Fibroblast of lung (primary cell): ENCODE measurements at places on chromosomes 6 and 20.
A peak's percentile ranks its signal among the peaks of the same experiment; 100 is the strongest.

- peak; percentile 30 for DNase-seq
- H3K4me1 ChIP-seq: peaks cover 5% of the 10 kb centered on the region
- H3K4me3 ChIP-seq: no peak overlapping the region
- H3K27me3 ChIP-seq: no peaks in the 10 kb centered on the region
Measured at GRCh38 chr20:45052698-45053429, 48.1 kb downstream of the KCNS1 start.

DNA sequence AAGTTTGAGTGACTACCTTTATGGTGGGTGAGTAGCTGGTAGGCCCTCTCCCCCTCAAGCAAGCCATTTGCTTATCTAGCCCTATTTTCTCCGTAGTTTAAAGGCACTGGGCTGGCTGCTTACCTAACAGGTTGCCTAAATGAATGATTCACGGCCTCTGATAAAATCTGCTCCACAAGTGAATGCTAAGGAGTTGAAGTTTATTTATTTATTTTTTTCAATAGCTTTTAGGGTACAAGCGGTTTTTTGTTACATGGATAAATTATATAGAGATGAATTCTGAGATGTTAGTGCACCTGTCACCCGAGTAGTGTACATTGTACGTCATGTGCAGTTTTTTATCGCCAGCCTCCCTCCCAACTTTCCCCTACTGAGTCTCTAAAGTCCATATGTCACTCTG is 8.3 kb upstream of the CDH26 start:
- no peaks in the 10 kb centered on the region for H3K36me3 ChIP-seq
- H3K27ac ChIP-seq: no peak overlapping the region
- H3K27me3 ChIP-seq: no peaks in the 10 kb centered on the region
- no peaks in the 10 kb centered on the region for H3K4me1 ChIP-seq
- DNase-seq: no peak
- H3K4me3 ChIP-seq: no peak overlapping the region

GRCh38 chr20:60372822-60373221 is 414.6 kb downstream of the CDH26 start:
- H3K36me3 ChIP-seq: no peaks in the 10 kb centered on the region
- H3K27ac ChIP-seq: no peak overlapping the region
- H3K4me1 ChIP-seq: no peaks in the 10 kb centered on the region
- no peaks in the 10 kb centered on the region for H3K27me3 ChIP-seq

DNA sequence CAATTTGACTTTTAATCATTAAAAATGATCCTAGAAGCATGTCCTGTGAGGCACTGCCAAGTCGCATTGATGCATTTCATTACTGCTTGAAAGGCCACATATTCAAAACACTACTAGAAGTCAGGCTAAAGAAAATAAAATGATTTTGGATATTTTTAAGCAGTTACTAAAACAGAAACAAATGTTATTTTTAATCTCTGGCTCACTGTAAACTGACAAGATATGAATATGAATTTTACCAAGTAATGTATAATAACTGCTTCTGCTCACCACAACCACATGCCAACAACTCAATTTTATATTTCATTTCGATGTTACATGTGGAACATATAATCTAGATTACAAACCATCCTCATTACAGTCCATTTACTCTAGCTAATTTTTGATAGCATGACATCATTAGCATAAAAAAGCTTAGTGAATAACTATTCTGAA is 90.6 kb downstream of the ATXN1 start:
- H3K4me3 ChIP-seq: no peak overlapping the region
- no peak overlapping the region for H3K27ac ChIP-seq
- H3K4me1 ChIP-seq: peaks cover 15% of the 10 kb centered on the region
- DNase-seq: no peak
- H3K36me3 ChIP-seq: no peaks in the 10 kb centered on the region

DNA sequence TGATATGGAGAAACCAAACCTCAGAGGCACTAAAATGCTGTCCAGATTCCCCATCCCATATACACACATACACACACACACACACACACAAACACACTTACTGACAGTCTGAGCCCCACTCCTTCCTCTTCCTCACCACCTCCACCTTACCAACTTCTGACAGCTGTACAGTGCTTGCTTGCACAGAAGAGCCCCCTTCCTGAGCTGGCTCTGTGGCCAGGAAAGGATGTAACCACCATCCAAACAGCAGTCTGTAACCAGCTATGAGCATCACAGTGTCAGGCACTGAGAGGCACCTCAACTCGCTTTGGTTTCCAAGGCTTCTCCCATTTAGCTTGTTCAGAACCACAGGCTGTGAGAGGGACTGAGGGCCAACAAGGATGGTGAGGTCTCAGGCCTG is 5.9 kb upstream of the C6orf136 start:
- no peak for DNase-seq
- H3K27ac ChIP-seq: no peak overlapping the region
- H3K36me3 ChIP-seq: peaks cover 3% of the 10 kb centered on the region
- H3K27me3 ChIP-seq: no peaks in the 10 kb centered on the region
- H3K4me3 ChIP-seq: no peak overlapping the region

GRCh38 chr6:169891846-169892245 is 140.4 kb downstream of the ERMARD start:
- H3K4me3 ChIP-seq: no peak overlapping the region
- DNase-seq: no peak
- no peak overlapping the region for H3K27ac ChIP-seq
- H3K27me3 ChIP-seq: no peaks in the 10 kb centered on the region

GRCh38 chr6:126804332-126805064 is 314.0 kb upstream of the RSPO3 start:
- H3K27ac ChIP-seq: no peak overlapping the region
- H3K36me3 ChIP-seq: no peaks in the 10 kb centered on the region
- H3K4me3 ChIP-seq: no peak overlapping the region
- DNase-seq: peak; percentile 73
- H3K27me3 ChIP-seq: no peaks in the 10 kb centered on the region
- no peaks in the 10 kb centered on the region for H3K4me1 ChIP-seq

DNA sequence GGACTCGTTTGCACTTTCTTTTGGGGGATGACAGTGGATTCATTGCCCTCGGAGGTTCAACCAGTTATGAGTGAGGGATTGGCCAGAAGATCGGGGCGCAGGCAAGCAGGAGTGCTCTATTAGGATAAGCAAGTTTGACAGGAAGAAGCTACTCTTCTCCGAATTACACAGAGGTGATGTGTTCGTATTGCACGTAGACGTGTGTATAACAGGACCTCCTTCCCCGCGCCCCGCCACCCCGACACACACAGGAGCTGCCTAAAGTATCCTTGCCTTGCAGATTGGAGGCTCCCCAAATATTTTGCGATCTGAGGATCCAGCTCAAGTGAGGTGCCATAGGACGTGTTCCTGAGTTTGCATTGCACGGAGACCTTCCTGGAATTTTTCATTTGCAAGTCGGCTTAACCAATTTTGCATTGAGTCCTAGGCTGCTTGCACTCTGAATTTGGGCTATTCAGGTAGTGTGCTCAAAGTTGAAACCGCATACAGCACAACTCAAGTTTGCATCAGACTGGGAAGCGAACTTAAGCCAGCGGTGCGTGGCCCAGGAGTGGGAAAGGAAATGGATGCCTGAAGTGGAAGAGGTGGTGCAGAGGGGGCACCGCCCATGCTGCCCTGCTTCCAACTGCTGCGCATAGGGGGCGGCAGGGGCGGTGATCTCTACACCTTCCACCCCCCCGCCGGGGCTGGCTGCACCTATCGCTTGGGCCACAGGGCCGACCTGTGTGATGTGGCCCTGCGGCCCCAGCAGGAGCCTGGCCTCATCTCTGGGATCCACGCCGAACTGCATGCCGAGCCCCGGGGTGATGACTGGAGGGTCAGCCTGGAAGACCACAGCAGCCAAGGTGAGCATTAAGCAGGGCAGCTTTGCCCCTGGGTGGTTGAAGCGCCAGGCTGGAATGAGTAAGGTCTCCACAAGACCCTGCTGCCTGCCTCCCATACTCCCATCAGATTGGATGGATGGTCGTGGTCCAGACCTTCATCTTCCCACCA is 770 bp downstream of the TCF19 start:
- H3K27ac ChIP-seq: peak overlapping the region; percentile 71
- H3K27me3 ChIP-seq: no peaks in the 10 kb centered on the region
- H3K4me3 ChIP-seq: peak overlapping the region; percentile 90
- peaks cover 11% of the 10 kb centered on the region for H3K4me1 ChIP-seq
- H3K36me3 ChIP-seq: peaks cover 5% of the 10 kb centered on the region

- H3K36me3 ChIP-seq: no peaks in the 10 kb centered on the region
- no peak for DNase-seq
- H3K4me1 ChIP-seq: no peaks in the 10 kb centered on the region
- H3K27ac ChIP-seq: no peak overlapping the region
Measured at GRCh38 chr6:150521482-150521881, 78.2 kb upstream of the PLEKHG1 start.

- no peaks in the 10 kb centered on the region for H3K4me1 ChIP-seq
- H3K27ac ChIP-seq: no peak overlapping the region
- no peaks in the 10 kb centered on the region for H3K36me3 ChIP-seq
- H3K4me3 ChIP-seq: no peak overlapping the region
Measured at GRCh38 chr6:80158478-80158989, 52.1 kb downstream of the BCKDHB start.
